CD4-positive, alpha-beta T cell treated with Interleukin-15 for 4 hours (primary cell): ENCODE measurements at places on chromosomes 3 and 15.

DNA sequence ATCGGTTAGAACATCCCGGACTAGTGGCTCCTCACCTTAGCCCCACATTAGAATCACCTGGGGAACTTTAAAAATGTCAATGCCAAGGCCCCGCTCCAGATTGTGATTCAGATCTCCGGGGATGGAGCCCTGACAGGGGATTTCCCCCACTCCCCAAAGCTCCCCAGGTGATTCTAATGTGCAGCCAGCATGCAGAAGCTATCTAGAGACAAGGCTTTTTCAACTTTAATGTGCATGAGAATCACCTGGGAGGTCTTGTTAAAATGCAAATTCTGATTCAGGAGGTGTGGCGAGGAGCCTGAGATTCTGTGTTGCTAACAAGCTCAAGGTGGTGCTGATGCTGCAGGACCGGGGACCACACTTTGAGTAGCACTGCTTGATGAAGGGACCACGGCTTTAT lies 156.7 kb downstream of the RAB11A start:
- no peak for DNase-seq

DNA sequence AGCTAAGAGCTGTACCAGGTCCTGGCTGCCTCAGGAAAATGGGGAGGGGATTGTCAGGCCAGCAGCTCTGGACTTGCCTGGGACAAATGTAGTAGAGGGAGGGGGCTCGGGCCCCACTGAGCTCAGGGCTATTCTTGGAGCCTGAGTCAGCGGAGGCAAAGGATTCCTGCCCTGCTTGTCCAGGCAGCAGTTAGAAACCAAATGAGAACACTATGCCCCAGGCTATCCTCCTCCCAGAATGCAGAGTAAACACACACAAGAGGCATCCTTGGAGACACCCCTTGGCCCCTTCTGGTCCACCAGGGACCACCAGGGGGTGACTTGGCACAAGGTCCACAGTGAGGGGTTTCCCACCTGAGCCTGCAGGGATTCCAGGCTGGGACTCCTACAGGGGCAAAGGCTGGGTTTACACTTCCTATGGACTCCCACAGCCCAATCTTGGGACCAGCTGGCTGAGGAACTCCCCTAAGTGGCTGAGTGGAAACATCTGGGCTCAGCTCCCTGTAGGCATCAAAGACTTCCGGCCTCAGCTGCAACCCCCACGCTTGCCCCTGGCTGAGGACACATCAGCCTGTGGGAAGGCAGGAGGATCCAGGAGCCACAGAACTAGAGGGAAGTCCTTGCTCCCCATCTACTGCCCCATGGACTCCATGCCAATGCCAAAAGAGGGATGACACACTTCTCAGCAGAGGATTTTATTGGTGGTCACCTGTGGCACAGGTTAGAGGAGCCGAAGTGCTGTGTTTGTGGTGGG lies 3.4 kb upstream of the COL7A1 start:
- no peak for DNase-seq

DNA sequence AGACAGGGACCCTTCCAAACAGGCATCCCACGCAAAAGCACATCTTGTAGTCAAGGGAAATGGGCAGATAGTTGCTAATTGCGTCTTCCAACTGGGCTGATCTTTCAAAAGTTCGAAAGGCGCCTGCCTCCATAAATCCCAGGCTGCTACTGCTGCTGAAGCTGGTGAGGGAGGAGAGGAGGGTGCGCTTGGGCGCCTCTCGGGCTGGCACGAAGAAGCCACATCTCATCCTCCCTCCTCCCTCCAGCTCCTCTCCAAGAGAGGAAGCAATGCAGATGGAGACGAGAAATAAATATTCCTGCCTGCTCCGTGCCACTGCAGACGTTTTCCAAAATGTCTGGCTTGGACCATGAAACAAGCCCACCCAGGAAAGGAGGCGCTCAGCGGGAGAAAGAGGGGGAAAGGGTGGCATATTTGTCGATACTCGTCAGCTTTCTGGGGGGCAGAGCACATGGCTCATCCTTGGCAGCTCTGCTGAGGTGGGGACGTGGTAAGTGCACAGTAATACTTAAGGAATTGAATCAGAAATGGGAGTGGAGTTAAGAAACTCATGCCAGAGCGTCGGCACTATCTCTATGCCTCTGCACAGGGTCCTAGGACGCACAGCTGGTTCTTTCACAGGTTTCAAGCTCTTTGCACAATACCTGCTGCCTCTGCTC lies 88.9 kb upstream of the FEZF2 start:
- DNase-seq: no peak

GRCh38 chr3:126478581-126479310 lies 3.1 kb upstream of the ZXDC start:
- DNase-seq: no peak

GRCh38 chr3:140319739-140320138 lies 358.1 kb upstream of the TRIM42 start:
- DNase-seq: no peak

DNA sequence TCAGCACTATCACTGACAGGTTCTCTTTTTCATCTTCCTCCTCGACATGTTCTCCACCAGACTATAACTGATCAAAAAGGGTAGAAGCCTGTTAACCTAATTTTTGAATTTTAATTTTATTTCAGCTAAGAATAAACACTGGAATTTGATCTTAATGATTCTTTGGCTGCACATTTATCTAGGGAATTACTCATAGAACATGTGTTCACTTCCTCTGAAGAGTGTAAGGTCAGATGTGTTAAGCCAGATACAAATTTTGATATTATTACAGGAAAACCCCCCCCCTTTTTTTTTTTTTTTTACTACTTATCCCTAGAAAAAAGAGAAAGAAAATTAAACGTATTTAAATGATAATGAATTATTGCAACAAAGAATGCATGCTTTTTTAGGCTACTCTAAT lies 15.0 kb downstream of the DCBLD2 start:
- no peak for DNase-seq

DNA sequence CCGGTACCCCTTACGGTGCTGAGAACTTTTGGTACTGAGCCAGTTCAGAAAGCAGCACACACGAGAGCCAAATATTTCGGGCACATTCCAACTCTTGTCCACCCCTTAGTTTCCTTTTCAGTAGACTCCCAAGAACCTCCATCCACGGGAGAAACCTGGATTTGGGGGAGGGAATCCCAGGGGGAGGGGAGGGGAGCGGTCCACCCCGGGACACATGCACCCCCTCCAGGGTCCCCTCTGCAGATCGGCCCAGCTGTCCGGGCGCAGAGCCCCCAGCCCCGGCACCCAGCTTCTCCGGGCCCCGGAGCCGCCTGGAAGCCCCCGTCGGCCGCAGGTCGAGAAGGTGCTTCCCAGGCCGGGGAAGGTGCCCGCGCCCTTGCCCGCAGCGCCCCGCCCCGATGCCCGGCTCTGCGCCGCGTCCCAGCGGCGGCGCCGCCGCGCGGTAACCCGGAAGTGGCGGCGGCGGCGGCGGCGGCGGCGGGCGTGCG lies 455 bp upstream of the ABHD17C start:
- peak; percentile 15 for DNase-seq

- DNase-seq: no peak
These were observed 727 bp upstream of the TM2D3 start for GRCh38 chr15:101652786-101653430.

GRCh38 chr3:107429320-107430181 lies 52.3 kb downstream of the CCDC54 start:
- peak; percentile 65 for DNase-seq
